ENCODE measurements at places on chromosomes 6 and 20.

GRCh38 chr6:8195040-8195713, 92.8 kb upstream of the EEF1E1 start:
- DNase-seq, result peak; percentile 21

DNA sequence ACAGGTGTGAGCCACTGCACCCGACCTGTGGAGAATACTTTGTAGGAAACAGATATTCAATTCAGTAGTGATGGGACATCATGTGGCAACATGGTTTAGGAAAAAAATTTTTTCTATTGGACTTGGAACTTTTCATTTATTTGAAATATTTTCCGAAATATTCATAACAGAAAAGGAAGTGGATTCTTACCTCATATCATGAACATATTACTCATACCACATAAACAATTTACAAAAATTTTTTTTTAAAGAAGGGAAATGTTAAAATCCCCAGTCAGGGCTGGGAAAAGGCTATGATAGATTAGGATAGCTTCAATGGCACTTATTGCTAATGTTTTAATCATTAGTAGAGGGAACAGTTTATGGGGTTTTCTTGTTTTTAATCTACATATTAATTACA, 6.8 kb upstream of the ALDH8A1 start:
- DNase-seq, result no peak

- DNase-seq, result no peak
These were observed 11.7 kb upstream of the STX7 start for GRCh38 chr6:132524646-132525045.

- no peak for DNase-seq
These were observed 602 bp downstream of the PPP1R11 start for GRCh38 chr6:30067460-30068139.

DNA sequence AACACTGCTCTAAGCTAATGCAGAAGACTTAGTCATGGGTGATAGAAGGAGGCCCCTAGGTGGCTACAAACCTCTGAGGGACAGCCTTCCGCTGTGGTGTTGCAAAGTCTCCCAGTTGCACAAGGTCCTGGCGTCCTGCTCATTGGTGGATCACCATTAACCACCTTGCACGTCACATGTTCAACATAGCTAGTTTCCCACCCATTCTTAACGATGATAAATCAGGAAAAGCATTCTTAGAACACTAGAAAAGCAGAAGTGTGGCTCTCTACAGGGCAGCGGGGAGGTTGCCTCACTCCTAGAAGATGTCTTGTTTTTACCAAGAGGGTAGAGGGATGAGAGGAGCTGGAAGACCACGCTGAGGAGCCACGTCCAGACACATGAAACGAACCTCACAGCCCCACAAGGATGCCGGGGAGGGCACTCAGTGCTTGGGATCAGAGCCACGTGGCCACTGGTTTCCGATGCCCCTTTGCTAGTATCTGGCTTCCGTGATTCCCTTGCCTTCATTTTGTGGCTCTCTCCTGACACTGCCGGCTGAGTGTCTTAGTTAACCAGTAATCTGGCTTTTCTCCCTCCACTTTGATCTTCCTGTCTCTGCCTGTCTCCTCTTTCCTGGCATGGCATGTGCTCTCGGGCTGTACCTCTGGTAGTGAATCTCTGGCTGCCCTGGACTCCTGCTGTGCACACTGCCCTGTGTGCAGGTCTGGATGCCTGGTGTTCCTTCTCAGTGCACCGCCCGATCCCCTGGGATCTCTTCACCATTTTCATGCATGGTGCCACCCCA, 91.4 kb upstream of the NEDD9 start:
- peak; percentile 100 for DNase-seq

GRCh38 chr20:5143851-5144250, 17.0 kb downstream of the CDS2 start:
- no peak for DNase-seq

GRCh38 chr20:57346477-57346876, 4.6 kb upstream of the RAE1 start:
- peak; percentile 80 for DNase-seq

GRCh38 chr6:110055387-110055735, 77.2 kb downstream of the GPR6 start:
- DNase-seq, result no peak

- no peak for DNase-seq
These were observed 11.3 kb downstream of the LRP11 start for GRCh38 chr6:149852881-149853280.

- DNase-seq, result peak; percentile 21
These were observed 77.3 kb upstream of the SLC35F1 start for GRCh38 chr6:117829594-117830319.

DNA sequence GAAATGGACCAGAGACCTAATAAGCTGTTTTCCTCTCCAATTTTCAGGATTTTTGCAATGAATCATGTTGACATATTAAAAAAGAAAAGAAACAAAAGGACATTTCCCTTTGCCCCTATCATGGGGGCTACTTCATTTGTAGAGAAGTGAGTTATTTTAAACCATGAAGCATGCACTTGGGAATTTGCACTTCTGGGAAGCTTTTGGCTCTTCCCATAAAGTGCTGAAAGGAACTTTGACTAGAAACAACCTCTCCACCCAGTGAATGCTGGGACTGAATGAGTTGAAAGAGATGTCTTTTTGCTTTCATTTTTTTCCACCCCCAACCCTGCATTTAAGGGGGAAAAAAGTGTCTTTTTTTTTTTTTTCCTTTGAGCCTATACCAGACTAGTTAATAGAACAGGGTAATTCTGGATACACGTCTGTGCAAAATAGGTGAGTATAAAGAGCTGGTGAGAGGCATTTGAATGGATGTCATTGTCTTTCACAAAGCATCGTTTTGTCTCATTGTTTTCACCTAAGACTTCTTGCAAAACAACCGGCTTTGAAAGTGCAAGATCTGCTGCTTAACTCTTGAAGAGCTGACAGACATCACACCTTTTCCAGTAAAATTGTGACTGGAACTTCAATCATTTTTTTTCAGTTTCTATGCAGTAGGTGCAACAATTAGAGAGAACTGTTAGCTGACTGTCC, 138.7 kb upstream of the BACH2 start:
- no peak for DNase-seq

GRCh38 chr6:116616737-116617053, 416 bp downstream of the RSPH4A start:
- peak; percentile 10 for DNase-seq

DNA sequence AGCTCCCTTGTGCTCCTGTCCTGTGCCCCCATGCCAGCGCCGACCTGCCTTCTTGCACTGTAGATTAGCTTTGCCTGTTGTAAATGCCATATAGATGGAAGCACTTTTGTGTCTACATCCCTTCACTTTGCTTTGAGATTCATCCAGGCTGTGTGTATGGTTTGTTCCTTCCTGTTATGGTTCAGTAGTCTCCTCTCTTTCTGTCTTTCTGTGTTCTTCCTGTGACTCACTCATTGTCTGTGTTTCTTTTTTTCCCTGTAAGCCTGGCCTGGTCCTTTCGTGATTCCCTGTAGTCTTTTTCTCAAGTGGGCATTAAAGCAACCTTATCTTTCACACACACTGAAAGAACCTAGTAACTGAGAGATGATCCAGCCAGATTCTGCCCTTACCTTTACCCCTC, 66.6 kb downstream of the JARID2 start:
- DNase-seq, result no peak

DNA sequence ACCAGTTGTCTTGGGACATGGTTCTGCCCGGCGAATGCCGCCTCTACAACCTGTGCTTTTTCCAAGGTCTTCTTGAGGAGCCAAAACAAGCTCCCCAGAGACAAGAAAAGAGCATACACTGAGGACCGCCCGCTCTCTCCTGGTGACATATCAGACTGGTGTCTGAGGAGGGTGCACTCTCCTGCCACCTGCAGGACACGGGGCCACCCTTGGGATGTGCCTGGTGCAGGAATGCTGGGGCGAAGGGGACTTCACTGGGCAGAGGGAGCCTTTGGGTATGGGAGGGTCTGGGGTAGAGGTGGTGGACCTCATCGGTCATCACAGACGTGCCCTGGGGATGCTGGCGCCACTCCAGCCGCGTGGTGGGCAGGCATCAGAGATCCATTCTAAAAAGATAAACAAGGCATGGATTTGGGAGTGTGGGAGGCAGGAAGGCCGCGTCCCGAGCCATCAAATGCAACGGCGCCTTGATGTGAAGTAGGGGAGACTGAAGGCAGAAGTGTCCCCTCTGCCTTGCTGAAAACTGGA, 163.3 kb downstream of the CD83 start:
- DNase-seq, result no peak

GRCh38 chr6:157904999-157905398, 76.7 kb upstream of the SYNJ2 start:
- no peak for DNase-seq

GRCh38 chr6:18388942-18389341, 1.8 kb downstream of the RNF144B start:
- no peak for DNase-seq

GRCh38 chr20:362271-363254, 15.7 kb downstream of the NRSN2 start:
- DNase-seq, result peak; percentile 78

DNA sequence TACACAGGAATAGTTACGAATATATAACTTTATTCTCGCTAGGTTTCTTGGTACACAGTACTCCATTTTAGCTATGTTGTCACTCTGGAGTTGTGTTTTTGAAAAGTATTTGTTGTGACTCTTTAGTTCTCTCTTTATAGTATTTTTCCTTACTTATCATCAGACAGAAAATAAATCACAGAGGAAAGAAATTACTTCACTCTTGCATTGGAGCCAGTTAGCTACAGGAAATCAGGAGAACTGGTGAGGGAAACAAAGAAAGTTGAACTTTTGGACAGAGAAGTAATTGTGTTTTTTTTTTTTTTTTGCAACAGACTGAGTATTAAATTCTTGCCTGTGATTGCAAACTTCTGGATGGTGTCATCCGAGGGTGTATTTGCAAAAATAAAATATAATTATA, 33.9 kb downstream of the DSE start:
- no peak for DNase-seq

DNA sequence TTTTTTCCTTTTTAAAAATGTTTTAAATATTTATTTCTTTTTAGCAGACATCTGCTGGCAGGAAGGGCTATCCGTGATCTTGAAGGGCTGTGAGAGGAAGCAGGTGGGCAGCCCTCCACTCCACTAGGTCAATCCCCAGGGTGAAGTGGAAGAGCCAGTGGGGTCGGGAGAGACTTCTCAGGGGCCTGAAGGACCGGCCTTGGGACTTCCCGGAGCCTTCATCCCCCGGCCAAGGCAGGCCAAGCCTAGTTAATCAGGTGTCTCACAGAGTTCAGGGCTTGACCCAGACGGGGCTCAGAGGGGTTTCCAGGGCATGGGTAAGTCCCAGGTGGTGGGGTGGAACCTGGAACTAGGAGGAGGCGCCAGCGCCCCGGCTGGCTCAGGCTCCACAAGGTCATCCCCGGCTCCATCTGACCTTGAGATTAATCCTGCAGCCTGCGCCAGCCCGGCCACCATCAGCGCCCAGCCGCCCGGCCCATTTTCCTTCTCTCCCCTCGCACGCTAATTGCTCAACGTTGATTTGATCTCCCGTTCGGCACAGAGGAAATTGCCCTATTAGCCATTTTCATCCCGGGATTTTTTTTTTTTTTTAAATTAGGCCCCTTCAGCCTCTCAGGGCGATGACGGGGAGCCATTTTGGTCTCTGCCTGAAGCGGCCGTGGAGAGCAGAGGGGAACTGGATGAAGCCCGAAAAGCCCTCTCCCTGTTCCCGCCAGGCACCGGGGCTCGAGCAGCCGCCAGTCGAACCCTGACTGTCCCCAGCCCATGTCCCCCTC, 44.4 kb downstream of the MDFI start:
- no peak for DNase-seq

GRCh38 chr20:48294196-48294595, 508.9 kb upstream of the SULF2 start:
- DNase-seq, result peak; percentile 25

DNA sequence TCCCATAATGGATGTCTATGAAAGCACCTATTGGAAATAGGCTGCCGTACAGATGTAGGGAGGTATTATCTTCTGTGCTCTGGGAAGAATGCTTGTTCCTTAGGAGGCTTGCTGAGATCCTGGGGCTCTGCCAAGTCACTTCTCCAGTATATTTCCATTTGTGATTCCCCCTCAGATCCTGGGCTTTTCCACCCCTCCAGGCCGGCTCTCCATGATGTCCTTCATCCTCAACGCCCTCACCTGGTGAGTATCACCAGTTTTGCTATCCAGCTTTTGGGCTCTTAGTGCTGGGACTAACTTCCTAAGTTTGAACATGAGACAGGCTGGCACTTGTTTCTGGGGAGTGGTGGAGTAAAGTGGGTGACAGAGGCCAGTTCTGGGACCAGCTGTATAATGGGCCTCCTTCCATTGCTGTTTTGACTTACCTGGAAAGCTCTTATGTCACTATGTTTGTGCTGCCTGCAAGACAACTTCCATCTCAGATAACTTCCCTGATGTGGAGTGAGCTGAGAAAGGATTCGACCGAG, 2.6 kb downstream of the SYS1 start:
- no peak for DNase-seq

GRCh38 chr6:15346315-15346714, 100.4 kb downstream of the JARID2 start:
- DNase-seq, result no peak

DNA sequence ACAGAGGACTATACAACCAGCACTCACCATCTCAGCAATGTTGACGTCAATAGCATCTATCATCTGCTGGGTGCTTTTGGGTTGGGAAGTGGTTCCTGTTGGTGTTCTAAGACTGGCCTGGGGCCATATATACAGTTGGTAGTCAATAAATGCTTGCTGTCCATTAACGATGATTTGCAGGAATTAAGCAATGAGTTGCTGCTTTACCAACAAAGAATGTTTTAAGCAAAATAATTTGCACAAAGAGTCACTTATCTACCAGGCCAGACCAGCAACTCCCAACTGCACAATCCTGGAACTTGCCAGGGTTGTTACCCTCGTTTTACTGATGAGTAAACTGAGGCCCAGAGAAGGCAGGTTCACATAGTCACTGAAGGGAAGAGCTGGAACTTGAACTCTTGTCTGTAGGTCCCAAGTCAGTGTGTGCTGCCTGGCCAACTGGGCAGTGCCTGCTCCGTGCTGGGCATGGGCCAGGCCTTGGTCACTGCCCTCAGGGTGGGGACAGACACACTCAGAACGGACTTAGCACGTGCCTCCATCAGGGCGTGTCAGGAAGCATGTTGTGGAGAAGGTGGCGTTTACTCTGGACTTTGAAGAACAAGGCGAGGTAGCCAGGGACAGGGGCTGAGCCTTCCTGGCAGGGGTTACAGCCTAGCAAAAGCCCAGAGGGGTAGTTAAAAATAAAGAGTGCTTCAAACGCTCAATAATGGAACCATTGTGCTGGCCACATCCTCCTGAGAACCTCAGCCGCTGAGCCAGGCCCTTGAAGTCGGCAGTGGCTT, 2.5 kb upstream of the SRC start:
- no peak for DNase-seq

DNA sequence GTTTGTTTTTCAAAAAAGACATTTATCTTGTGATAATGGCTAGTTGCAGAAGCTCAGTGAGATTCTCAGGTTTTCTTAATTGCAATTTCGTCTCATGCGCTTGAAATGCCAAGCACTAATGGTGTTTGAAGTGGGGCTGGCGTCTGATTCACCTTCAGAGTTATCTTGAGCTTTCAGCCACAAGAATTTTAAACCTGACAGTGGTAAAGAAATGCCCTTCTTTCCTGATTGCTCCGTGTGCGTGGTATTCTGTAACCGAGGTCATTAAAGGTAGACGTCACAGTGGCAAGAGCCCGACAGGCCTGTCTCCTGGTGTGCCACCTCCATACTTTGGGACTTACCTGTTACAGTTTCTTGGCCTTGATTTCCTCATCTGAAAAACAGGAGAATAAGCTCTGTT, 126.5 kb upstream of the QKI start:
- no peak for DNase-seq

Measured in NB4 (cell line).